B cell (primary cell): ENCODE measurements at places on chromosomes 5 and 9. TPM values are rescaled to one million over a fixed set of nuclear protein-coding genes. Genes with fewer than 3 reads are reported as not detected.

The ALDH7A1 gene
- 0.78 and 1.3 TPM in 2 replicates for polyA plus RNA-seq

The LRRC19 gene
- polyA plus RNA-seq, result not detected in 2 replicates

GRCh38 chr9:71446473-71447411, 321.6 kb downstream of the CEMIP2 start:
- DNase-seq, result peak; percentile 3

GRCh38 chr9:108113596-108113995, 624.0 kb upstream of the KLF4 start:
- DNase-seq, result no peak

GRCh38 chr9:20270161-20270560, 352.1 kb downstream of the MLLT3 start:
- DNase-seq, result no peak
